Sciatic nerve (tissue), 2 donors: ENCODE measurements at places on chromosomes 13 and 19. TPM values are rescaled to one million over a fixed set of nuclear protein-coding genes. Genes with fewer than 3 reads are reported as not detected.

DNA sequence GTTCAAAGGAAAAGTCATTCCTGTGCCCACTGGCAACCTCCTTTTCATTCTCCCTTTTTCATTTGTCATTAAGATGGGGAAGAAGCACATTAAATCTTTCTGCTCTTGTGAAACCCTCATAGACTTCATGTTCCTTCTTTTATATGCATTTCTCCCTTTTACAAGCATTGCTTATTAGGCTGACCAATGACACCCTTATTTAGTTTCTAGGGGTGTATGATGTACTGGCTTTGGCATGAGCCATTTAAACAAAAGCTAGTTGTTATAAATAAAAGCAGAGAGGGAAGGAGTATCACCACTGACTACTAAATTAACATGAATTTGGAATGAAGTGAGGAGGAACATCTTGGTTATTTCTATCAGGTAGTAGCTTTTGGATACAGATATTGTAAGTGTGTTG lies 68.2 kb upstream of the PCDH9 start:
- DNase-seq = no peak

- DNase-seq = no peak
Observed at GRCh38 chr19:40337107-40337506, 11.1 kb downstream of the C19orf47 start.

- no peak for DNase-seq
Observed at GRCh38 chr19:40674291-40674690, 16.2 kb downstream of the NUMBL start.

DNA sequence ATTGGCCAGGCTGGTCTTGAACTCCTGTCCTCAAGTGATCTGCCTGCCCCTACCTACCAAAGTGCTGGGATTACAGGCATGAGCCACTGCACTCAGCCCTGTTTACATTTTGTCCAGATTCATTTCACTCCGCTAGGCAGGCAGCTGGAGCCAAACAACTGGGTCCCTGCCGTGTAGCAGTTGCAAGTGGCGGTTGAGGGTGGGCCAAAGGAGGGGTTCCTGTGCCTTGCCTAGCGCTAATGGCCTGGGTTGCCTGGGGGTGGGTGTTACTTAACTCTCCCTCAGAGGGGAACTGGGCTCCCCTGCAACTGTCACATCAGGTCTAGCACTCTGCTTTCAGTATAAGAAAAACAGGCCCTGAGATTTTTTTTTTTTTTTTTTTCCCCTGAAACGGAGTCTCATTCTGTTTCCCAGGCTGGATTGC lies 7.4 kb downstream of the ACP5 start:
- DNase-seq = no peak

Gene LMTK3
- 0.76 TPM for total RNA-seq

Gene TEX101
- not detected for total RNA-seq
